Activated B cell treated with CpG ODN at 0.5 μM for 24 hours (primary cell): ENCODE measurements at places on chromosomes 1 and 21. TPM values are rescaled to one million over a fixed set of nuclear protein-coding genes. Genes with fewer than 3 reads are reported as not detected.

GRCh38 chr1:93681101-93681988 lies at the start of gene BCAR3:
Gene BCAR3, minus strand, starts transcription at chr1:93681837. Its CDS starts 6,907 bp downstream, at chr1:93674930.
- peak within 1 kb of the TSS; percentile 99 for H3K4me3 ChIP-seq
- peak within 1 kb of the TSS; percentile 94 for H3K27ac ChIP-seq
- H3K36me3 ChIP-seq = peaks cover 33% of the 10 kb centered on the region
- peak; percentile 78 for DNase-seq

- no peak overlapping the region for H3K4me3 ChIP-seq
- no peak overlapping the region for H3K27ac ChIP-seq
- H3K27me3 ChIP-seq = no peaks in the 10 kb centered on the region
- DNase-seq = no peak
- H3K36me3 ChIP-seq = no peaks in the 10 kb centered on the region
Measured at GRCh38 chr1:2376931-2377672, 14.3 kb downstream of the MORN1 start.

The CFHR5 gene
- not detected in 2 replicates for total RNA-seq

GRCh38 chr1:149906570-149907075 lies 7.3 kb downstream of the BOLA1 start:
- H3K4me3 ChIP-seq = no peak overlapping the region
- no peak overlapping the region for H3K27ac ChIP-seq
- H3K36me3 ChIP-seq = no peaks in the 10 kb centered on the region
- no peaks in the 10 kb centered on the region for H3K4me1 ChIP-seq

The KRTAP19-3 gene
- not detected in 2 replicates for total RNA-seq
